GM06990 (cell line): ENCODE measurements at places on chromosomes 2 and 18.

DNA sequence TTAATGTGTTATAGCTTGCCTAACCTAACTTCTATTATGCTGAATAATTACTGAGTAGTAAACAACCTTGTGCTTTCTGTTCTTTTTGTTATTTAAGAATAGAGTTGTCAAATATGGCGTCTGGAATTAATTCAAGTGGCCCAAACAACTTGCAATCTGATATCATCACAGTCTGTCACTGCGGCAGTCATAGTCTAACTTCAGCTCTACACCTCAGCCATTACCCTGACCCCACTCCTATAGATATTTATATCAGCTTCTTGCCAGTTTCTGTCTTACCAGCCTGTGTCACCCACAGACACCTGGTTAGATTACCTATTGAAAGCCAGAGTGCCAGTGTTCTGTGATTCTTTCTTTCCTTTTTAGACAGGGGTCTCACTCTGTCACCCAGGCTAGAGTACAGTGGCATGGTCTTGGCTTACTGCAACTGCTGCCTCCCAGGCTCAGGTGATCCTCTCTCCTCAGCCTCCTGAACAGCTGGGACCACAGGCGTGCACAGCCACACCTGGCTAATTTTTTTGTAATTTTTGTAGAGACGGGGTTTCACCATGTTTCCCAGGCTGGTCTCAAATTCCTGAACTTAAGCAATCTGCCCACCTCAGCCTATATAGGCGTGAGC is 14.1 kb upstream of the KLHL41 start:
- no peak for DNase-seq

DNA sequence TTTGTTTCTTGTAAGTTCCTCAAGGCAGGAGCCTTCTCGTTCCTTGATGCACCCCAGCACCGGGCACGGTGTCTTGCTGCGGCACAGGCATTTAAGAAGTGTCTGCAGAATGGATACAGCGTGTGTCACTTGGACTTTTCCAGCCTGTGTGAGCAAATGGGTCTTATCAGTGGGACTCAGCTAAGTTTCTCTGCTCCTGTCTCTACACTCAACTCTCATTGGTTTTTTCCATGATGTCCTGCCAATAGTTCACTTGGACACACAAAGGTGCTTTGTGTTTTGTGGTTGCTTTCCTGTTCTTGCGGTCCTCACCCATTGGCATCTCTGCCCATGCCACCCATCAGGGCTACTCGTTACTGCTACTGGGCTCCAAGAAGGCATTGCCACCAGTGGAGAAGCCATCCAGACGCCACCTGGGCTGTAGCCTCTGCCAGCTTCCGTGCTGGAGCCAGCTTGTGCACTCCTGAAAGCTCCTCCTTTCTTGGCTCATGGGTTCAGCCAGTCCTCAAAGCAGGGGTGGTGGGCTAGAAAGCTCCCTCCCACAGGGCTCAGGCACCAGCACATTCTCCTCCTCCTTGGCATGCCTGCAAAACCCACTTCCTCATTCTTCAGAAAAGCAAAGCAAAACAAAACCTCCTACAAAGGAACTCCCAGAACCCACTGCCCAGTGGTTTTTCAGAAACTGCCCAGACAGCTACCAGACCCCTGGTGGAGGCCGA is 41.4 kb downstream of the IL1R2 start:
- DNase-seq = no peak

DNA sequence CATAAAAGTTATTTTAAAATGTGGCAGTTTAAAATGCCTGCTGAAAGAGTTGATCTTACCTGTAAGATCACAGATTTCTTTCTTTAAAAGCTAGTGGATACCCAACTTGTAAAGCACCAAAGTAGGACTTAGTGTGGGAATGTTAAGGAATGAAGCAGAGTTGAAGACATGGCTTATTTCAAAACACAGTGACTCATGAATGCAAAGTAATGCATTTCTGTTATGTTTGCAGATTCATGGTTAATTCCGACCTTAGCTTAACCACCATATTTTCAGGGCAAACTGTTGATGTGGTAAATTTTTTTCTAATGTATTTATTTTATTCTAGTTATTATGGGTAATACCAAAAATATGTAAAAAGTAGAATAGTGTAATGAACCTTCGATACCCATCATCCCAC is 206.8 kb upstream of the FOSL2 start:
- DNase-seq = no peak

DNA sequence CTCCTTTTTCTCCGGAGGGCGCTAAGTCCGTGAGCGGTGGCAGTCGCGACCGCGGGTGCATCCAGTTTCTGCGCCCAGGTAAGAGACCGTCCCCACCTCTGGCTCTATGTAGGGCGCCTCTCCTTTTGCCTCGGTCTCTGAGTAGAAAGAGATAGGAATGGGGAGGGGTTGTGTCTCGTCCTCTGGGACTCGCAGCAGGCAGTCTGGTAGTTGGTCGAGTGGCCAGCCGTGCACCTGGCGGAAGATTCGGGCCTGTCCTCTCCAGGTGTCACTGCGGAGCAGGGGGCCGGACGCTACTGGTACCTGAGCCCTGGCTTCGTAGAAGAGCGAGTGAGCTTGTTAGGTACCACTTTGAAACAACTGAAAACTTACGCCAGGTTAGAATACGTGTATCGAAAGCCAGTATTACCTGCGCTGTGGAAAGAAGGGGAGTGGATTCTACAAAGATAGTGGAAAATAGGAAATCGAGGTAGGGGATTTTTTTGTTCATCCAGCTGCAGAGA is 403 bp downstream of the MAP2 start:
- no peak for DNase-seq

- DNase-seq = no peak
Observed at GRCh38 chr18:50410894-50411293, 36.0 kb downstream of the SKA1 start.

DNA sequence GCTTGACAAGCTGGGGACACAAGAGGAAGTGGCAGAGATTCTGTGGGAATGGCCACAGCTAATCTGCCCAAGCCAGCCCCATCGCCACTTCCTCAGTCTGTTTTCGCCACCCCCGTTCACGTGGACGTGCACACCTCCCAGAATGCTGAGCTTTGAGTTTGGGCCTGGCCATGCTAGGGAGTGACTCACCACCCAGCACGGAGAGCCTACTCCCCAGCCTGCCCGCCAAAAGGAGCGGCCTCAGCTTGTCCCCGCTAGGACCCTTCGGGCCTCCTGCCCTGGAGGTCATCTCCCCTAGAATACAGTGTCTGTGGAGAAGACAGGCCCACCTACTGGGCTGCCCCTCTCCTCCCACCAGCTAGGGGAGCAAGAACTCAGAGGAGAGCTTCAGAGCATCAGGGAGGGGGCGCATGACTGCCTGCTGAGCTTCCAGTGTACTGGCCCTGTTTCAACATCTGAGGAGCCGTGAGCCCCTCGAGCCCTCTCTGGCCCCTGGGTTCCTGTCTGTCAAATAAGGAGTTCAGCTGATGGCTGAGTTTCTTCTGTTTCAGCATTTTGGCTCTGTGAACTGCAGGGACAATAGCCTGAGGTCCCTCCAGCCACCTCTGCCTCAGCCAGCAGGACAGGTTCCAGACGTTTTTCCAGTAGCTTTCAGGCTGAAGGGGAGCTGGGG is 5.1 kb downstream of the SLC35F6 start:
- no peak for DNase-seq
